ENCODE measurements at places on chromosomes 2 and 18. TPM values are rescaled to one million over a fixed set of nuclear protein-coding genes. Genes with fewer than 3 reads are reported as not detected.
A peak's percentile ranks its signal among the peaks of the same experiment; 100 is the strongest.

GRCh38 chr2:85016446-85016845 lies 45.5 kb downstream of the KCMF1 start:
- no peak for DNase-seq

GRCh38 chr2:47783486-47784351 lies 774 bp downstream of the MSH6 start:
- peak; percentile 56 for DNase-seq

DNA sequence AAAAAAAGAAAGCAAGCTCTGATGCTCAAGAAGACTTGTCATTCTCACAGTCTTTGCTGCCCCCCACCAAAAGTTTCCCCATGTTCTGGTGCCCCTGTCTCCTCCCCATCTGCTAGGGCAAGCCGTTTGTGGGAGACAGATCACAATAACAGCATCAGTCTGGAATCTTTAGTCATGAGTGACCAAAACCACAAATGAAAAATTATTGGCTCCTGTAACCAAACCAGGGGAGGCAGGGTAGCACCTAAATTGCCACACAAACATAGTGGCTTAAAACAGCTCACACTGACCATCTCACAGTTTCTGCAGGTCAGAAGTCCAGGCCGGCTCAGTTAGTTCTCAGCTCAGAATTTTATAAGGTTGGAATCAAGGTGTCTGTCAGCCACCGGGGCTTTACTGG lies 9.1 kb upstream of the B3GNT7 start:
- DNase-seq = no peak

- peak; percentile 86 for DNase-seq
Measured at GRCh38 chr2:42569883-42570282, 1.5 kb downstream of the MTA3 start.

DNA sequence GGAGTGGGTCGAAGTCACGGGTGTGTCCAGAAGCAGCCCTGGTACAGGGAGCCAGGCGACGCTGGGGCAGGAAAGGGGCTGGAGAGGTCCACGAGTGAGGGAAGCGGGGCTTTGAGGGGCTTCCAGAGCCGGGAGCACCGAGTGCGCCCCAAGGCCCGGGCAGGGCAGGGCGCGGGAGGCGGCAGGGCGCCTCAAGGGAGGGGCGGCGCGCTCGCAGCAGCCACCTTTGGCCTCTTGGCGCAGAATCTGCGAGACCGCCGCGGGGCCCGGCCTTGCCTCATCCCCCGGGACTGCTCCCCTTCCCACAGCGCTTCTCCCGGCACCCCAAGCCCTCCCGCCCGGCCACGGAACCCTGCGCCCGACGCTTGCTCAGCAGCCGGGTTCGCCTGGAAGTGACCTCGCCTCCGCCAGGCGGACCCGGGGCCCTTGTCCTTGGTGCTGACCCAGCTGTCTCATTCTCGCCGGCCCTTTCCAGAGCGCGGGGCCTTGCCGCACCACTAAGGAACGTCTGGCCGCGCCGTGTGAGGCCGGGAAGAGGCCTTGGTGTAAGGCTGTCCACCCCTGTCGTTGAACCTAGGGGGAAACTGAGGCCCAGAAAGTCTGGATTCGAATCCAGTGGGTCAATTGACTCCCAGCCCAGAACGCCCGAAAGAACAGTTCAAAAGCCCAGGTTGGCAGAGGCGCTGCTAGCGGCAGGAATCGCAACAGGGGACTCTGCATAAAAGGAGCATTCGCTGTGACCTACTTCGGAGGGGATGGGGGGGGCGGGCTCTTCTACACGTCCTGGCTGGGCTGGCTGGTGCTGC lies 584 bp upstream of the DNER start:
- peak; percentile 50 for DNase-seq

DNA sequence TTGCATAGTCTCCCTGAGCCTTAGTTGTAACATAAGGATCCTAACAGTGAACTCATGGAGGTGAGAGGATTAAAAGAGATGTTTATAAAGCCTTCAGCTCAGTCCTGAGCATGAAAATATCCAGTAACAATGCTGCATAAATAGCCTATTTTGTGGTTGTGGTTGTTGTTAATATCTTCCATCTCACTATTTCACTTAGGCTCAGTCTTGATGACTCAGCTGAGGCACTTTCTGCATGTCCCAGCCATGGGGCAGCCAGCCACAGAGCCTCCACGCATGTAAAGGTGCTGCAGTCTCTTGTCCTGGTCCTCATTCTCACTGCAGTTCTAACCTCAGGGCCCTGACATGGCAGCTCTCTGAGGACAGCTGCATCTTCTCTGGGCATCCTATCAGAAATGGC lies 218.8 kb upstream of the PKDCC start:
- DNase-seq = no peak

GRCh38 chr2:37586663-37587317 lies 84.7 kb downstream of the CDC42EP3 start:
- no peak for DNase-seq

- DNase-seq = no peak
Measured at GRCh38 chr2:126849486-126849885, 49.2 kb upstream of the TEX51 start.

DNA sequence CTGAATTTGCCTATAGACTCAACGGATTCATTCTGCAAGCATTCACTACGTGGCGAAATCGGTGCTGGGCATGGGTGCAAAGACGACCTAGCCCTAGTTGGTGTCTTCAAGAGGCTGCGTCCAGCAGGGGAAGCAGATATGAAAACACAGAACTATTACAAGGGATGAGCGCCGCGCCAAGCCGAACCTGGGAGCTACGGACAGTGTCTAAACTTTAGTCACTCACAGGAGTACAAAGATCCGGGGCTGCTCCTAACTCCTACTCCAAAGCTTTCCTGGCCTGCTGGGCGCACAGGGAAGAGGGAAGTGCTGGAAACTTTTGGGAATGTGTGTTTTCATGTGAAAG lies 732 bp upstream of the ANXA4 start:
- DNase-seq = peak; percentile 63

- DNase-seq = no peak
Measured at GRCh38 chr2:3526871-3527270, 7.5 kb upstream of the ADI1 start.

GRCh38 chr2:241893265-241893664 lies 23.7 kb downstream of the RTP5 start:
- DNase-seq = no peak

DNA sequence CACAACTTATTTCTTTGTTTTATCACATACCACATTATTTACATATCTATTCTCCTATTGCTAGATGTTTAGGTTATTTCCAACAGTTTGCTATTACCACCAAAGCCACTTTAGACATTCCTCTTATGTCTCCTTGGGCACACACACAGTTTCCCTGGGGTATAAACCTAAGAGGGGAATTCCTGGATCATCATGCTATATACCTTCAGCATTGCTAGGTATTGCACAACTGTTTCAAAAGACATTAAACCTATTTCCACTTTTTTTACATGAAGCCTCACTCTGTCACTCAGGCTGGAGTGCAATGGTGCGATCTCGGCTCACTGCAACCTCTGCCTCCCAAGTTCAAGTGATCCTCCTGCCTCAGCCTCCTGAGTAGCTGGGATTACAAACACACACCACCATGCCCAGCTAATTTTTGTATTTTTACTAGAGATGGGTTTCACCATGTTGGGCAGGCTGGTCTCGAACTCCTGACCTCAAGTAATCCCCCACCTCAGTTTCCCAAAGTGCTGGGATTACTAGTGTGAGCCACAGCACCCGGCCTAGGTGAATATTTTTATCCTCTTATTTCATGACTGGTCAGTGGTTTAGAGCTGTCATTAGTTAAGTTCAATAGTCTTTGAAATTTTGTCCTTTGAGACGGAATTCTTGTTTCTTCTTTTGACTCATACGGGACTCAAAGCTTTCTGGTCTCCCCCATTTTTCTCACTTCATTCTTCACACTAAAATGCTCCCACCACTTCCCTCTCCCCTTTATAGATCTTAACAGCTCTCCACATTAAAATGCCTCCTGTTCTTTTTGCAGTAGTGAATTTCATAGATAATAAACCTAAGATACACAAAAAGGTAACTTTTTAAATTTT lies 30.3 kb downstream of the SULT1C4 start:
- DNase-seq = no peak

DNA sequence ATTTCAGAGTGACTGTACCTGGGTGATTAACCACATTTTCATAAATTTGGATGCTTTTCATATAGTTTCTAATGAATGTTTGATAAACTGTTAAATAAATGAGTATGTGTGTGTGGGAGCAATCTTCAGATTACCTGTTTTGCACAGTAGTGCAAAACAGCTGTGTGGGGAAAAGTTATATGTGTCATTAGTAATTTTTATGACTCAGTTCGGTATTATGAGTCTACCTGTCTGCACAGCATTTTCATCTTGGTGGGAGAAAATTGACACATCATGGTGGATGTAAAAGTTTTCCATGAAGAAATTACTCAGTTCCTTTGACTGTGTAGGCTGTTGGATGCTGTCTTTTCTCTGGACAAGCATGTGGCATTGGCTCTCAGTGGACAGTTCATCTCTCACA lies 43.8 kb downstream of the LTBP1 start:
- no peak for DNase-seq

GRCh38 chr2:216064014-216064630 lies 17.5 kb downstream of the PECR start:
- no peak for DNase-seq

GRCh38 chr2:162196638-162197037 lies 44.6 kb upstream of the GCG start:
- no peak for DNase-seq

- DNase-seq = no peak
Measured at GRCh38 chr2:29050591-29050990, 23.7 kb downstream of the PCARE start.

GRCh38 chr2:43803113-43803512 lies 29.3 kb downstream of the DYNC2LI1 start:
- no peak for DNase-seq

- no peak for DNase-seq
Measured at GRCh38 chr2:105504459-105504858, 105.6 kb upstream of the FHL2 start.

DNA sequence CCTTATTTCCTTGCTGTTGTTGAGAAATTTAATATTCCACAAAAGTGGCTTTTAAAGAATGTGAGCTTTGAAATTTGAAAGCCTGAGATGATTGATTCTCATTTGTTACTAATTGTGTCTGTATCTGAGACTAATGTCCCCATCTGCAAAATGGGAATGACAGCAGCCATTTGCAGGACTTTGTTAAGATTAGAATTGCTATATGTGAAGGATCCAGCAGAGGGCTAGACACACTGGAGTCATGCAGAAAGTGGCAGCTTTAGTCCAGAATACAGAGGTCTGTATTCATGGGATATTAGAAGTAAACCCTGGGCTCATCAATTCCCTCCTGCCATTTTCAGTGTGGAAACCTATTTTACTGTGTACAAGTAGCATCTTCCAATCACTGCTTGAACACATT lies 296.5 kb upstream of the GYPC start:
- no peak for DNase-seq

DNA sequence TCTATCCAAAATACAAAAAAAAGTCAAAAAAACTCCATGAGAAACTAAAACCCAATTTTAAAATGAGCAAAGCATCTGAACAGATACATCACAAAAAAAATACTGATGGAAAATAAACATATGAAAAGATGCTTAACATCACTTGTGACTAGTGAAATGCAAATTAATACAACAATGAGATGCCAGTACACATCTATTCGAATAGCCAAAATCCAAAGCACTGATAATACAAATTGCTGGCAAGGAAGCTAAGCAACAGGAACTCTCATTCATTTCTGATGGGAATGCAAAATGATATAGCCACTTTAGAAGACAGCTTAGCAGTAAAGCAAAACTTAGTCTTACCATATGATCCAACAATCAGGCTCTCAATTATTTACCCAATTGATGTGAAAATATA lies 190.2 kb upstream of the FN1 start:
- DNase-seq = no peak

- no peak for DNase-seq
Measured at GRCh38 chr18:32258148-32258547, 68.3 kb downstream of the MEP1B start.

DNA sequence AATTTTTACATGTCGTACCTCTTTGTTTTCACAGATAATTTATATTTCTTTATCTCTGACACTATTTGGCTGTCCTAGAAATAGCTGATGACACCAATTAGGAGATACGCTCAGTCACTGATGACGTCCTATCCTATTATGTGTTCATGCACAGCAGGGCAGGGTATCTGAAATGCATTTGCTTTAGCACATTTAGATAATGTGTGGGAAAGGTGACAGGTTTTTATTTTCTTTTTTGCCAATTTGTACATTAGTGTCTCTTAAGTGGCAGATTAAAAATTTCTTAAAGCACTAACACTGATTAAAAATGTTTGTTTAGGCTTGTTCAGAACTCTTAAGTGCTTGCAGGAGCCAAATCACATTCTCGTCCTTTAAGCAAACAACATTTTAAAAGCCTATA lies 39.7 kb downstream of the CDC42EP3 start:
- no peak for DNase-seq

DNA sequence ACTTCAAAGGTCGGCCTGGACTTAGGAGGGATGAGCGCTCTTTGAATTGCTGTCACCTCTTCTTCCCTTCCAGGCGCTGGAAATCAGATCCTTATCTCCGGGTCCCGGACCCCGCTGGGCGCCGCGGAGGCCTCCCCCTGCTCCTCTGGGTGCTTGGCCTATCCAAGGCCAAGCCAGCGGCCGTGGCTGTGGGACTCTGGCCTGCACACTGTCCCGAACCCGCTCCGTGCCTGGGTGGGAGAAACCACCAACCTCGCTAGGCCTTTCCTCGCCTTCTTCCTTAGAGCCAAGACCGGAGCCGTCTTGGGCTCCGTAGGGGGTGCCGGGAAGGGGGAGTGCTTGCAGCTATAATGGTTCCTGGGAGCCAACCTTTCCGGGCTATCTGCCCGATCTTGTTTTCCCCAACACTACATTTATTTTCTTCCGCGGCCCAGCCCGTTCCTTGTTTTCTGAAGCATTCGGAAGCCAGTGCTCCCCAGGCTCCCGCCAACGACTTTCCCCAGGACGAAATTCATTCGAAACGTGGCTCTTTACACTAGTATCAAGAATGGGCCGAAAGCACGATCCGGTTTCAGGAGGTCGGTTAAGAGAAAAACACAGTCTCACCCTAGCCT lies 2.4 kb downstream of the OSR1 start:
- DNase-seq = no peak

DNA sequence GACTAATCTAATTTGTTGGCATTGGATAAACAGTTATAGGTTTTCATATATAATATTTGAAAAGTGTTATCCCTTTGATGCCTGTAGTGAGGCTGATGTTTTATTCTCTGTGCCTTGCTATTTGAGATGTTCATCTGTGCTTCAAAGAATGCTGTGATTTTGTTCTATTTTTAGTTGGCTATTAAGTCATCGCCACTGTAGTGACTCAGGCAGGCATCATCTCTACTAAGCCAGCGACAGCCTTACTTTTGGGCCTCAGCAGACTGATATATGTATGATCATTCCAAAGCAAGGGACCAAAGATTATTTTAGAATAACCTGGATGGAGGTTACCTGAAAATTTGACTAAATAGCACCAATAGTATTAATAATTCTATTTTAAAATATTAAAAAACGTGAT lies 1674.5 kb upstream of the NXPH2 start:
- peak; percentile 18 for DNase-seq

- peak; percentile 35 for DNase-seq
Measured at GRCh38 chr18:25921677-25922421, 168.6 kb downstream of the SS18 start.

PKDCC gene
- total RNA-seq = 6.9 TPM

FAM237A gene
- total RNA-seq = not detected

UGT1A10 gene
- total RNA-seq = not detected

LAMA3 gene
- total RNA-seq = 7.1 TPM

ANKRD30B gene
- total RNA-seq = not detected

GBX2 gene
- total RNA-seq = 3.6 TPM

INHA gene
- not detected for total RNA-seq

WDR12 gene
- 65.6 TPM for total RNA-seq

PECR gene
- total RNA-seq = 5.4 TPM

REG1B gene
- total RNA-seq = not detected

CYRIA gene
- total RNA-seq = 38.4 TPM

FEV gene
- total RNA-seq = not detected

SMIM21 gene
- total RNA-seq = not detected

KRTCAP3 gene
- total RNA-seq = 4.6 TPM

COL6A3 gene
- not detected for total RNA-seq
